T-helper 17 cell (primary cell): ENCODE measurements at places on chromosomes 2 and 18. TPM values are rescaled to one million over a fixed set of nuclear protein-coding genes. Genes with fewer than 3 reads are reported as not detected.

The ATP6V1B1 gene
- not detected for total RNA-seq

DNA sequence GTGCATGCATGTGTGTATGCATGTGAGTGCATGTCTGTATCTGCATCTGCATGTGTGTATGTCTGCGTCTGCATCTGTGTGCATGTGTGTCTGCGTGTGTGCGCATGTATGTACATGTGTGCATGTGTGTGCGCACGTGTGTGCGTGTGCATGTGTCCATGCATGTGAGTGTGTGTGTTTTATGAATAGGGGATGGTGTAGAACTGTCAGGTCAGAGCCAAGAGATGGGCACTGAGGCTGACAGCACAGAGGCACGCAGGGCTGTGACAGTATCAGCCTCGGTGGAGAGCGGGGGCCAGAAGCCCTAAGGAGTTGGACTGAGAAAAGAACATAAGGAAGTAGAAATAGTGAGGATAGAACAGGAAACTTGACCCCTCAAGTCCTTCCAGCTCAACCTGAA, 494.0 kb upstream of the MYT1L start:
- no peaks in the 10 kb centered on the region for H3K4me1 ChIP-seq
- DNase-seq, result no peak
- no peak overlapping the region for H3K4me3 ChIP-seq
- no peaks in the 10 kb centered on the region for H3K27me3 ChIP-seq

GRCh38 chr2:121231385-121232000, 53.5 kb downstream of the TFCP2L1 start:
- peaks cover 20% of the 10 kb centered on the region for H3K27me3 ChIP-seq
- no peaks in the 10 kb centered on the region for H3K4me1 ChIP-seq
- DNase-seq, result no peak
- H3K27ac ChIP-seq, result no peak overlapping the region
- H3K4me3 ChIP-seq, result no peak overlapping the region

DNA sequence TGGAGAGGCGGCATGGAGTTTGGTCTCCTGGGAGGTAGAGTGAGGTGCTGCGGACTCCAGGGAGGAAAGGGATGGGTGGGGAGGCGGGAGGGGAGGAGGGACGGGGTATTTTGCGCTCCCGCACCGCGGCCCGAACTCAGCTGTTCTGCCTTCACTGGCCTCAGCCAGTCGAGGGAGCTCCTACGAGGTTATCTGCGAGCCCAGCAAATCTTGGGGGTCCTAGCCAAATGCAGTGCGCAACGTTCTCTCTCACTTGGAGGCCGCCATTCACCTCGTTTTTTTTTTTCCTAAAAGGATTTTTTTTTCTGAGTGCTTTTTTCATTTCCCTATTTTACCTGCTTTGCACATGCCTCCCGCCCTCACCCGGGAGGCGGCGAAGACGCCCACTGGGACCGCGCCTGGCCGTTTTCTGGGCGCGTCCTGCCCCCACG, 877 bp upstream of the BCL2L11 start:
- H3K36me3 ChIP-seq, result no peaks in the 10 kb centered on the region
- peak overlapping the region; percentile 94 for H3K4me3 ChIP-seq
- DNase-seq, result no peak
- peaks cover 42% of the 10 kb centered on the region for H3K27me3 ChIP-seq

DNA sequence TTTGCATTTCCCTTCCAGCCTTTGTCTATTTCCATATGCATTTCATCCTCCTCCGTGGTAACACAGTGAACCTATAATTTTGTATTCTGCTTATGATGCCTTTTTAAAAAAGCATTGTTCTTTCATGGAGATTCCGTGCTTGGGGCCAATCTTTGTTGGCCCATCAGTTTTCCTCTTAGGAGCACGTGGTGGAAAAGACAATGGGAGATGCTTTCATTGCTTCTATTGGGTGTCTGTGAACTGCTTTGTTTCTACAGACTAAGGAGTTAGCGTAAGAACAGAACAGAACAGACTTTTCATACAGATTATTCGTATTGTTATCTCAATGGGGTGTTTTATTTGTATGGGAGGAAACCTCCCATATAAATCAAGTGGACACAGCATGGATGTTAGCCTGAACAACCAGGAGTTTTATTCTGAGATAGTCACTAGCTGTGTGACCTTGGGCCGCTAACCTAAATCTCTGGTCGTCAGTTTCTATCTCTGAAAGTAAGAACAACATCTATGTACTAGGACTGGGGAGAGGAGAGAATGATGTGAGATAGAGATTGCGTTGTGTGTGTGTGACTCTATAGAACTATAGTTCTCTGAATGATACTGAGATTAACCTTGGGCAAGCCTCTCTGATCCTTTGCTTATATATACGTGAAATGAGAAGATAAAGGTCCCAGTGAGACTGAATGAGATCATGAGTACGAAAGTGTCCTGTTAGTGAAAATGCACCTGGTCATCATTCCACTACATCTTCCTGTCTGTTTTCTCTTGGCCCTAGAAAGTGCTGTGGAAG, 22.9 kb upstream of the YWHAQ start:
- DNase-seq, result no peak
- peaks cover 37% of the 10 kb centered on the region for H3K4me1 ChIP-seq
- H3K27ac ChIP-seq, result peak overlapping the region; percentile 59
- no peaks in the 10 kb centered on the region for H3K36me3 ChIP-seq
- no peaks in the 10 kb centered on the region for H3K27me3 ChIP-seq
- no peak overlapping the region for H3K4me3 ChIP-seq

- H3K27me3 ChIP-seq, result peaks cover 29% of the 10 kb centered on the region
- H3K36me3 ChIP-seq, result no peaks in the 10 kb centered on the region
- no peak overlapping the region for H3K4me3 ChIP-seq
- no peak overlapping the region for H3K27ac ChIP-seq
- H3K4me1 ChIP-seq, result no peaks in the 10 kb centered on the region
- no peak for DNase-seq
These were observed 185.2 kb upstream of the SLC14A2 start for GRCh38 chr18:45430041-45430440.
